ENCODE measurements at places on chromosomes 12 and 14. TPM values are rescaled to one million over a fixed set of nuclear protein-coding genes. Genes with fewer than 3 reads are reported as not detected.
A peak's percentile ranks its signal among the peaks of the same experiment; 100 is the strongest.

Gene SYNDIG1L
- total RNA-seq: 0.58 TPM

Gene PRICKLE1
- total RNA-seq: 80.7 TPM

DNA sequence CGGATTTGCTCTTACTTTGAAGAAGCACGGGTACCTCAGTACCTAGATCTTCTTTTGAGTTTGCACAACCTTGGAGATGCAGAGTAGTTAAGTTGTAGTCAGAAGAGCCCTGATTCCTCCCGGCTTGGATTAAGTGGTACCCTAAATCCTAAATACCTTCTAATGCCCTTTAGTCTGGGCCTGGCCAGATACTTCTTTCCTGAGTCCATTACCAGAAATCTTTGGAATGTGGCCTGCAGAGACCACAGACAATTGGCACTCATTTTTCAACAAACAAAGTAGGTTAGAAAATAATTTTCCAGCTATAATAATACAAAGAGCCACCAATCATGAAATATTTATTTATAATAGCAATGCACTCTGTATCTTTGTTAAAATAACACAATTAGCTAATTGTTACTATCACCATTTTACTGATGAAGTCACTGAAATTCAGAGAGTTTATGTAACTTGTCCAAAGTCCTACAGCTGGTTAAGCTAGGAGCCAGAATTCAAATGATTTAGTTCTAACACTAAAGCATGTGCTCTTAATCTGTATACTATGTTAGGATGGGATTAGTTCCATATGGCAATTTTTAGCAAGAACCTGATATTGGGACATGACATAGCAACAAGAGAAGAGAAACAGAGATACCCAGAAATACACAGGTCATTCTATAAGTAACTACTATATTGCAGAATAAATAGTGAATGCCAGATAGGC, 132.1 kb upstream of the PDZRN4 start:
- no peaks in the 10 kb centered on the region for H3K36me3 ChIP-seq
- H3K27ac ChIP-seq: no peak overlapping the region
- H3K4me3 ChIP-seq: no peak overlapping the region

- H3K4me1 ChIP-seq: peaks cover 3% of the 10 kb centered on the region
- no peak for DNase-seq
- peaks cover 10% of the 10 kb centered on the region for H3K36me3 ChIP-seq
- no peaks in the 10 kb centered on the region for H3K27me3 ChIP-seq
These were observed 100.3 kb upstream of the PLEKHG7 start for GRCh38 chr12:92602476-92602875.

GRCh38 chr14:50967103-50967502, 22.8 kb upstream of the PYGL start:
- no peak overlapping the region for H3K4me3 ChIP-seq
- H3K27ac ChIP-seq: peak overlapping the region; percentile 19
- peaks cover 53% of the 10 kb centered on the region for H3K4me1 ChIP-seq
- H3K27me3 ChIP-seq: no peaks in the 10 kb centered on the region

DNA sequence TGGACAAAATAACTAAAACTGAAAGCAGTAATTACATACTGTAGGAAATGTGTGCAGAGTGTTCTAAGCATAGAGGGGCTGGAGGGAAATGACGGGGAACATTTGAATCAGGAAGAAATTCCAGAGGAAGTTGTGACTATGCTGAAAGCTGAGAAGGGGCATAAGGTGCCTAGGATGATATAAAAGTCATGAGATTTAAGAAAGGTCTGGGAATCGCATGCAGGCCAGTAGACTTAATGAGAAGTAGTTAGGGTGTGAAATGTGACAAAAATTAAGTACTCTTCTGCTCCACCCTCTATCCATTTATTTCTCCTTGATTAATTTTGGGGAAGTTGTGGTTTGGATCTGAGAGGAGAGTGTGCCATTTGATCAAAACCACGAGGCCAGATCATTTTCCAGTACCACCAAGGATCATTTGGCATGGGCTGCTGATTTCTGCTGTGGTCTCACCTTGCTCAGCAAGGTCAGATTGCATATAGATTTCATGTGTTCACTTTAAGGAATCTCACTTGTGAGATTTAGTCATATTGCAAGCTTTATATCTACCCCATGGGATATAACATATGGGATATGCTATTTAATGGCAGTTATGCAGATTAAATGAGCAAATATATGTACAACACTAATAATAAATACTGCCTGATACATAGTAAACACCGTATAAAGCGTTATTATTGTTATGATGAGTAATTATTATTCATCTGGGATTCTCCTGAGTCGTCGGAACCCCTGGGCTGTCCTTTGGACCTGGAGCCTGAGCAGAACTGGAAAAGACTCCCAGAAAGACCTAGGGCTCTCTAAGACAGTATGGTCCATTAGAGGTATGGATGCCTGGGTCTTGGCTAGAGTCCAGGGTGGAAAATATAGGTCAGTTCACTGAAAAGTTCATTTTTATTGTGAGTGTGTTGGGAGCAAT, 72.3 kb downstream of the SRGAP1 start:
- peaks cover 3% of the 10 kb centered on the region for H3K36me3 ChIP-seq
- no peak overlapping the region for H3K27ac ChIP-seq
- no peaks in the 10 kb centered on the region for H3K27me3 ChIP-seq
- no peak for DNase-seq

DNA sequence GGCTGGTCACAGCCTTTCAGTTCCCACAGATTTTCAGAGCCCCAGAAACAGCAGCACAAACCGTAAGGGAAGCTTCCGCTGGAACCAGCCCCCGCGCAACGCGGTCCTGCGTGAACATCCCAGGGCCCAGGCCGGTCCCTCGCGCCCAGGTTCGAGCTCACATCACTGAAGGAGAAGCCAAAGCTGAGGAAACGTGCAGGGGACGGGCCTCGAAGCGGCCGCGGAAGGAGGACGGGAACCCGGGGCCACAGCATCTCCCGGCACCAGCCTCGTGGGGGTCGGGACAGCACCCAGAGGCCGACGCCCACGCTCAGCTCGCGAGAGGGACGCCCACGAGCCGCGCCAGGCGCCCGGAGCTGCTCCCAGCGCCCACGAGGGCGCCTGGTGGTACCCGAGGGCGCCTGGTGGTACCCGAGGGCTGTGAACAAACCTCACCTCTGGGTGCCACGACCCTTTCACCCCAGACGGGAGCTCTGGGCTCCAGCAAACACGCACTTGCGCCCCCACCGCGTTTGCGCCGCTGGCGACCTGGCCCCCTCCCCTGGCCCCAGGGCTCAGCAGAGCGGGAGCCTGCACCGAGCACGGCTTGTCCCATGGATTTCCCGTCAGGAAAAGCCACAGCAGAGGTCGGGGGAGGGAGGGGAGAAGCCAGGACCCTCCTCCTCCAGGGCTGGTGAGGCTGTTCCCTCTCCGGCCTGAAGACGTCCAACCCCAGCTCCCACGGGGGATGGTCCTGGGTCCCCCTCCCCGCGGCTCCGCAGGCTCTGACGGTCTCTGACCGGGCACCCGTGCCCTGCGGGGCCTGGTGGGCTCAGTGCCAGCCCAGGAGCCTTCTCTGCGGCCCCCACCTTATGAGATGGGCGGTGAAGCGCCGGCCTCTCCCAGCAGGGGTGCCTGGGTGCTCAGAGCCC, 6.9 kb downstream of the LRCOL1 start:
- peak overlapping the region; percentile 34 for H3K27ac ChIP-seq
- no peak overlapping the region for H3K4me3 ChIP-seq
- no peaks in the 10 kb centered on the region for H3K36me3 ChIP-seq
- H3K4me1 ChIP-seq: peaks cover 25% of the 10 kb centered on the region
- H3K27me3 ChIP-seq: peaks cover 51% of the 10 kb centered on the region
- DNase-seq: no peak

GRCh38 chr14:52227619-52228222, 39.8 kb upstream of the PTGDR start:
- H3K27me3 ChIP-seq: peaks cover 14% of the 10 kb centered on the region
- no peak for DNase-seq
- H3K4me3 ChIP-seq: no peak overlapping the region
- no peak overlapping the region for H3K27ac ChIP-seq
- H3K4me1 ChIP-seq: no peaks in the 10 kb centered on the region

Gene SPATS2
- total RNA-seq: 71.2 TPM

DNA sequence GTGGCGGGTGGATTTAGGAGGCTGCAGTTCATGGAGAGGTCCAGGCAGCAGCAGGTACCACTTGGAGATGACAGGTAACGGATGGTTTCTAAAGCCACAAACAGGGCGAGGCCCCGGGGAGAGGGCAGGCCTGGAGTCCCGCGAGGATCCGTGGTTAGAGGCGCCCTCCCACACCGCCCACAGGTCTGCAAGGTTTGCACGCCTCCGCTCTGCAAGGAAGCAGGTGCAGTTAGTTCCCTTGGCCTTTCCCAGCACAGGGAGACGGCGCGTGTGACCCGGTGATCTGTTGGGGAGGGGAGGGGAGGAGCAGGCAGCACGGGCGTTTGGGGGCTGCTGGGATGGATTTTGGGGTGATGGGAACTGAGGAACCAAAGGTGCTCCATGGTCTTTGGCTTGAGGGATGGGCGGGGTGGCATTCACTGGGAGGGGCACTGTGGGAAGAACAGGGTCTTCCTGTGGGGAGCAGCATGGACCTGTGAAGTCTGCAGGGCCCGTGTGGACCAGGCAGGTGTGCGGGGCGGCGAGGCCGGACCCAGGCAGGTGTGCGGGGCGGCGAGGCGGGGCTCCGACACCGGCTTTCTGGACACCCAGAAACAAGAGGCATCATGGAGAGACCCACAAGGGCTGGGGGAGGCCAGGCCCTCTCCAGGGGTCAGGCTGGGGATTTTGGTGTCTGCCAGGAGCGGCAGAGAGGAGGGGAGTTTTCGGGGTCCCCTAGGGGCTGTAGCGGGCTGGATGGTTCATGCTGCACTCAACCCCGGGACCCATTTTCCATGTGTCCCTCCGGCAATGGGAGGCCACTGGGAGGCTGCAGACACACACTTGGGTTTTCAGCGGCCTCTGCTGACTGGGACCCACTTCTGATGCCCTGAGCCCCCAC, 29.1 kb downstream of the NOC4L start:
- no peak overlapping the region for H3K4me3 ChIP-seq
- H3K36me3 ChIP-seq: no peaks in the 10 kb centered on the region
- H3K27ac ChIP-seq: no peak overlapping the region

DNA sequence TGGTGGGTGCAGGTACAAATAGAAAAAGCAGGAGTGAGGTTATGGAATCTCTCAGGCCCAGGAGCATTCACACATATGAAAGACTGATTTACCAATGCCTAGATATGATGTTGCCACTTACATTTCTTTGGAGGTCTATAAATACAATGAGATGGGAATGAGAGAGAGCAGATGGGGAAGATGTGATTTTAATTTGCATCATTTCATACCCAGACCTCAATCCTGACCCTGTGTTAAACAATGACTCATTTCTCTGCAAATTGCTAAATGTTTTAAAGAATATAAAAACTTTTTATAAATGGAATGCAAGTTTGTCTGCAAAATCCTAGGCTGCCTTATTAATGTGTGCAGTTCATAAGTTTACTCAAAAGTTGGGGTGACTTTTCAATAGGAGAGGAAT, 38.6 kb upstream of the GNG2 start:
- H3K4me3 ChIP-seq: no peak overlapping the region
- H3K27ac ChIP-seq: no peak overlapping the region
- H3K36me3 ChIP-seq: no peaks in the 10 kb centered on the region

DNA sequence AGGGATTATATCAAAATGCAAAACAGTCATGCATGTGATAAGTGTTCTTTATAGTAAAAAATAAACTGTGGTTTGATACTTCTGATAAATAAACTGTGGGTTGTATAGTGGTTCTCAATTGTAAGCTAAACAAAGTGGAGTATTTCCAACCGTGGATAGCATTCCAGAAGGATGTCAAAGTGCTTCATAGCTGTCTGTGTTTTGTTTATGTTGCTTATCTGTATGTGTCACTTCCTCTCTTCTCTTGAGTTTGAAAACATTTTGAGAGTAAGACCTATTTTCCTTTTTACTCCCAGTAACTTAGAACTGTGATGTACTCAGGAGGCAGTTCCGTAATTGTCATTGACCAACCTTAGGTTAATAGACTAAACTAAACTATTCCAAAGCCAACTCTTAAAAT, 415.8 kb downstream of the TMTC2 start:
- peaks cover 13% of the 10 kb centered on the region for H3K36me3 ChIP-seq
- no peak overlapping the region for H3K4me3 ChIP-seq
- H3K4me1 ChIP-seq: peaks cover 9% of the 10 kb centered on the region
- peak overlapping the region; percentile 3 for H3K27ac ChIP-seq

- DNase-seq: no peak
- no peaks in the 10 kb centered on the region for H3K27me3 ChIP-seq
- no peak overlapping the region for H3K4me3 ChIP-seq
- peak overlapping the region; percentile 10 for H3K27ac ChIP-seq
These were observed 129.4 kb downstream of the PPM1H start for GRCh38 chr12:62805517-62805916.

DNA sequence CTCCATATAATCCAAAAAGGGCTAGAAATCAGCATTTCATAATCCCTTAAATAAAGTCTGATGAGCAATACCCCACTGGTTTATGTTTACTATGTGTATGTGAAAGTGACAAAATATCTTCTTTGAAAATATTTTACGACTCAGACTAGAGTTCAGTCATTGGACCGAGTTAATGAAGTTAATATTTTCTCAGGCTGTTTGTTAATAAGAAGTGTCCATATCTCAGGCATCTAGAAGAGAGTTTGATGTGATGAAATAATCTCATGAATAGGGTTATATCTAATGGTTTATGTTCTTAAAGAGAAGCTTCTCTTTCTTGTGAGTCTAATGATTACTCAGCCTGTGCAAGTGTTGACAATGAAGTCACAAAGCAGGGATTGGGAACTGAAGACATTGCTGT, 51.8 kb downstream of the WIF1 start:
- peaks cover 22% of the 10 kb centered on the region for H3K27me3 ChIP-seq
- peaks cover 8% of the 10 kb centered on the region for H3K36me3 ChIP-seq
- no peak for DNase-seq
- H3K4me3 ChIP-seq: no peak overlapping the region

Gene LRP1
- 253 TPM for total RNA-seq

DNA sequence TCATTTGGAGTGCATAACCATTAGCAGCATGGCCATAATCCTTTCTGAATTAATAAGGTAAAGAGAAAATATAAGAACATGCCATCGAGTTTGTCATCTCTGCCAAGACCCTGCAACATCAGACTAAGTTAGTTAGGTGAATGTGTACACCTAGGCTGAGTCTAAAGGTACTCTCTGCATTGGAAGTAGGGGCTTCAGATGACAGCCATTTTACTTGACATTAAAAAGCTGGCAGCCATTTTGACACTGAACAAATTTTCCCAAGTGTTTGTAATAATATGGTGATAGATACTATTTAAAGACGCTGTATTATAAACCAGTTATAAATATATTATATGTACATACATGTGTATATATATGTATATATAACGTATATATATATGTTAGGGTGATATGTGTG, 79.0 kb downstream of the SUDS3 start:
- no peaks in the 10 kb centered on the region for H3K36me3 ChIP-seq
- no peak overlapping the region for H3K27ac ChIP-seq
- DNase-seq: no peak
- no peaks in the 10 kb centered on the region for H3K4me1 ChIP-seq

GRCh38 chr12:66345212-66345611, 42.9 kb downstream of the HELB start:
- H3K36me3 ChIP-seq: peaks cover 76% of the 10 kb centered on the region
- H3K27me3 ChIP-seq: no peaks in the 10 kb centered on the region
- H3K4me3 ChIP-seq: no peak overlapping the region
- peak overlapping the region; percentile 18 for H3K27ac ChIP-seq
- no peaks in the 10 kb centered on the region for H3K4me1 ChIP-seq

Gene MFAP5
- total RNA-seq: 1.8 TPM

Gene BAZ1A
- 42.3 TPM for total RNA-seq

- no peak overlapping the region for H3K4me3 ChIP-seq
- peak overlapping the region; percentile 64 for H3K27ac ChIP-seq
- peaks cover 54% of the 10 kb centered on the region for H3K4me1 ChIP-seq
- no peak for DNase-seq
- H3K36me3 ChIP-seq: no peaks in the 10 kb centered on the region
These were observed 408.0 kb downstream of the ZFP36L1 start for GRCh38 chr14:68384881-68385280.

GRCh38 chr14:85943192-85943591, 413.2 kb downstream of the FLRT2 start:
- H3K4me1 ChIP-seq: no peaks in the 10 kb centered on the region
- H3K27me3 ChIP-seq: no peaks in the 10 kb centered on the region
- H3K27ac ChIP-seq: no peak overlapping the region
- peaks cover 2% of the 10 kb centered on the region for H3K36me3 ChIP-seq
- H3K4me3 ChIP-seq: no peak overlapping the region

Gene TOX4
- total RNA-seq: 61.1 TPM

Data from mesothelial cell of epicardium (in vitro differentiated cells).